ENCODE measurements at places on chromosomes 12 and 14. TPM values are rescaled to one million over a fixed set of nuclear protein-coding genes. Genes with fewer than 3 reads are reported as not detected.

DNA sequence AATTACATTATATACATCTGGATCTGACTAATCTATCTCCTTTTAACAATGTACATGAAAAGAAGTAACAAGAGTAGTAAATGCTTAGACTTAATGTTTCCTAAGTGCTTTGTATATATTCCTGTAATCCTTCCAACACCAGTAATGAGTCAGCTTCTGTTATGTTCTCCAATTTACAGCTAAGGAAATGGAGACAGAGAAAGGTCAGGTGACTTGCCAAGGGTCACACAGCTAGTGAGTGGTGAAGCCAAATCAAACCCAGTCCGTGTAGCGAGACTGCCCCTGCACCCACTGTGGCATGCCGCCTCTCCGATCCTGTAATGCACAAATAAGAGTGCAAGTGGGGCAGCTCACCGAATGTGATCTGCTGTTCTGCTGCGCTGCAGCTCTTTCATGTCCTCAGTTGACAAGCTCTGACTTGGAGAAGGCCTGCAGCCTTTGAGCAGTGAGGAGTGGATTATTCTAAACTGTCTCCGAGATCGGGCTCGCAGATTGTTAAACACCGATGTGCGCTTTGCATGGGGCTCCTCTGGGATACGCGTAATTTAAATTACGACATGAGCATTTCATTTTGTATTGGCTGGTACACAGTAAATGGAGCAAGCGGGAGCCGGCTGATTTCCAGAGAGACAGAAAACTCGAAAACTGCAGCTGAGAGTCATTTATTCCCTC is 65.1 kb upstream of the KTN1 start:
- no peak for DNase-seq

GRCh38 chr12:86367137-86367536 is 110.9 kb upstream of the MGAT4C start:
- DNase-seq = no peak

- DNase-seq = no peak
These were observed 31.6 kb upstream of the NUDT14 start for GRCh38 chr14:105212541-105213300.

- no peak for DNase-seq
These were observed 43.8 kb upstream of the LTBP2 start for GRCh38 chr14:74655599-74656395.

Gene MUCL1
- not detected for total RNA-seq

- DNase-seq = no peak
These were observed 32.0 kb upstream of the LRRK2 start for GRCh38 chr12:40192704-40193255.

- no peak for DNase-seq
These were observed 896 bp downstream of the EIF5 start for GRCh38 chr14:103334644-103335622.

- no peak for DNase-seq
These were observed 5.9 kb upstream of the B3GNT4 start for GRCh38 chr12:122197612-122197966.

Gene WIF1
- 0.42 TPM for total RNA-seq

Gene LRRC10
- not detected for total RNA-seq

GRCh38 chr12:41606468-41607445 is 418.6 kb downstream of the PDZRN4 start:
- no peak for DNase-seq

Data from H9 (cell line).